Cortex of kidney (tissue), 1 donor: ENCODE measurements at places on chromosomes 7 and 10.

GRCh38 chr7:30920584-30921539 is 9.2 kb downstream of the AQP1 start:
- no peak for DNase-seq

DNA sequence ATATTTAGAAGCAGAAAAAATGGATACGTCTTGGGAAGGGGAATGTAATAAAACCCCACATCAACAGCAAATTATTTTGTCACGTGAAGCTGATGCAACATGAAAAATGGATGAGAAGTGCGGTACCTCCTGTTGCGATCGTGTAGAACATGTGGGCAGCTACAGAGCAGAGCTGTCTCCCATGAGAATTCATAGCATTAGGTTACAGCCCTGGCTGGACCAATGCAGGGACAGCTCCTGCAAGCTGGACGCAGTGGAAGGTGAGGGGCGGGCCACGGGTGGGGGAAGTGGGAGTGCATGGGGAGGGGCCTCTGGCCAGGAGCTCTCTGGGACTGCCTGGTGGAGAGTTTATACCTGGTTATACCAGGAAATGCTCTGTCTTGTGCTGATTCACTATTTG is 120.3 kb downstream of the GATA3 start:
- no peak for DNase-seq

- DNase-seq: no peak
These were observed 9.2 kb downstream of the BNIP3 start for GRCh38 chr10:131972474-131973071.

DNA sequence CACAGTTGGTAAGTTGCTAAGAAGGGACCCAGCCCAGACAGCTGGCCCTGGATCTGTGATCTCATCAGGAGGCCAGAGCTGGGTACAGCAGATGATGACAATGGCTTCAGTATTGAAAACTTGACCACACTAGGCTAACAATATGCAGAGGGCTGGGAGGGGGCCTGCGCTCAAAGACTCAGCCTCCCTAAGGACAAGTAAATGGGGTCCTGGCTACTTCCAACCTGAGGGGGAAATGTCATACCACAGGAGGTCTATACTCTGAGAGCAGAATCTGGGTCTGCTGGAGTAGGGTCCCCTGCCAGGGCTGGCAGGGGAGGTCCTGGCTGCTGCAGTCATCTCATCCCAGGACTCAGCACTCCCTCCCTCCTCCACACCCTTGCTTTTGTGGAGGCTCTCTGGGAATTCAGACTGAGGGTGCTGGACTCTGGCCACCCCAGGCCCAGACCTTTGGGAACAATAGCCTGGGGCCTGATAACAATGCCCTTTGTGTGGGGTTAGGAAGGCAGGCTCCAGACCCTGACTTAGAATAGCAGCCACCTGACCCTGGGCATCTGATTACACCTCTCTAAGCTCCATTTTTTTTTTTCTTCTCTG is 1.4 kb downstream of the FXYD4 start:
- DNase-seq: no peak

DNA sequence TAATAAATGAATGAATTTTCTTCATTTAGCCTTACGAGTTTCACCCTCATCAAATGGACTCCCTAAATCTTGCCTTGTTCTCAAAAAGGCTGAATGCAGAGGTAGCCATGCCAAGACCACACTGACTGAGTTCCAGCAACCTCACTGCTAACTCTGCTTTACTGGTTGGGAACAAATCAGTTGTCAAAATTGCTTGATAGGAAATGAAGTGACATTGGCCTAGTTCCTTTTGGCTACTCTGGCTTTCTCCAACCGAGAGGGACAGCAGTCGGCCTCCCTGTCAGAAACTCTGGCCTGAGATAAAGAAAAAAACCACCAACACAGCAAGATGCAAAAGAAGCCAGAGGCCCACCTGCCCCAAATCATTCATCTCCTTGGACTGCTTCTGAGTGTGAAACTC is 87.0 kb downstream of the PPP1R3C start:
- no peak for DNase-seq

DNA sequence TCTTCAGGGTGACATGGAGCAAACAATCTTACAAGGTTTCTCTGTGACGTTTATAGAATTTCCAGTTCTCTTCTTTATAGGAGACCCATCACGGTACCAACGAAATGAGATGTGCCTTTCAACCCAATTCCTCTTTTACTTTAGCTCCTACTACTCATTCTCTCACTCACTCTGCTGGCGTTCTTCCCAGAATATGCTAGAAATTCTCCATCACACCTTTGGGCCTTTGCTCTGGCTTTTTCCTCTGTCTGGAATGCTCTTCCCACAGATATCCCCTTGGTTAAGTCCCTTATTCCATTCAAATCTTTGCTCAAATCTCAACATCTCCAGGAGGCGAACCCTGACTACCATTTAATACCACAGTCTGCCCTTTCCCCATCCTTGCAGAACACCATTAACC is 39.0 kb downstream of the SEMA3C start:
- DNase-seq: no peak

DNA sequence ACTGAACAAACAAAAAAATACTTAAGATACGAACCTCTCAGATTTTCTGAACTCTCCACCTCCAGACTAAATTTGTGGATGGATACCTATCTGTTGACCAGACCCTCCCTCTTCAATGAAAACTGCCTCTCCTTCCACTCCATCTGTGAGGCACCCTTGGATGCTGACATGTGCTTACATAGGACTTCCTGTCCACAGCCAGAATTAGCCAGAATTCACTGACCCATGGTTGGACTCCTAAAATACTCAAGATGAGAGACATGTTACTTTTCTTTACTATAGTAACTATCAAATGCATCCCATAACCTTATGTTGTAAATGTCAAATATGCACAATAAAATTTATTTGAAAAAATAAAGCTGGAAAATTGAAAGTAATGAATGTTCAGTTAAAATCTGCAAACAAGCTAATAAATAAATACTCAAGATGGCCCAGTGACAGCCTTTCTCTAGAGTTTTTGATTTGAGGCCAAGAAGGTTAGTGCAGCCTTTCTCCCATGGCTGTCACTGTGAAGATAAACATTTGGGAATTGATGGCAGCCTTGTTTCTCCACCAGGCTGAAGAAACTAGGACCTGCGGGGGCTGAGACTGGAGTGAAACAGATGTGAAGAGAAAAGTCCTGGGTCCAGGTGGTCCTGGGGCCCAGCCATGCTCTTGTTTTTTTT is 287.0 kb downstream of the ZEB1 start:
- DNase-seq: no peak

DNA sequence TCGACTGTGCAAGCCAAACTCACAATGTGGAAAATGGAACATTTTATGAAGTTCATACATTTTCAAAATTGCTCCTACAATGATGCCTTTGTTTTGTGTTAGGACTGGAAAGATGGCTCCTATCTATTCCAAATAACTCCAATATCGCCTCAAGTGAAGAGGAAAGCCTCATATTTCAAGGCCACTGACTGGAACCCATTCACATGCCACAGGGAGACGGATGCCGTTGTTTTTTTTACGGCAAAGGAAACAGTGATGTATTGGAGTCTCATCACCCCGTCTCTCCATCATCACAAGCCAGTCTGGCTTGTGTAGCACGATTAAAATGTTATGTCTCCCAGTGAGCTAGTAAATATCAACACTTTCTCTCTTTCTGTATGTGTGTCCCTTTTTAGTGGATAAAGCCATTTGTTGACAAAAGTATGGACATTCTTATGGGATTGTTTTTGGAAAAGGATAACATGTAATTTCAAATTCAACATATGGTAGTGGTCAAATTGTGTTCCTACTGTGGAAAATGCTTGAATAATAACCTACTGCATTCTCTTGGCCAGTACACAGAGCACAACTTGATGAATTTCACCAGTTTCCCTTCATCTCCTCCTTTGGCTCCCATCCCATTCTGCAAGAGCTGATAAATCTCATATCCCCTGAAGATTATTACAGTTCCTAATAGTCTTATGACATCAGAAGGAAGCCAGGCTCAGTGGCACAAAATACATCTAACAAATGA is 109.5 kb upstream of the PITRM1 start:
- DNase-seq: no peak

- no peak for DNase-seq
These were observed 22.2 kb upstream of the PAX2 start for GRCh38 chr10:100723180-100723579.

DNA sequence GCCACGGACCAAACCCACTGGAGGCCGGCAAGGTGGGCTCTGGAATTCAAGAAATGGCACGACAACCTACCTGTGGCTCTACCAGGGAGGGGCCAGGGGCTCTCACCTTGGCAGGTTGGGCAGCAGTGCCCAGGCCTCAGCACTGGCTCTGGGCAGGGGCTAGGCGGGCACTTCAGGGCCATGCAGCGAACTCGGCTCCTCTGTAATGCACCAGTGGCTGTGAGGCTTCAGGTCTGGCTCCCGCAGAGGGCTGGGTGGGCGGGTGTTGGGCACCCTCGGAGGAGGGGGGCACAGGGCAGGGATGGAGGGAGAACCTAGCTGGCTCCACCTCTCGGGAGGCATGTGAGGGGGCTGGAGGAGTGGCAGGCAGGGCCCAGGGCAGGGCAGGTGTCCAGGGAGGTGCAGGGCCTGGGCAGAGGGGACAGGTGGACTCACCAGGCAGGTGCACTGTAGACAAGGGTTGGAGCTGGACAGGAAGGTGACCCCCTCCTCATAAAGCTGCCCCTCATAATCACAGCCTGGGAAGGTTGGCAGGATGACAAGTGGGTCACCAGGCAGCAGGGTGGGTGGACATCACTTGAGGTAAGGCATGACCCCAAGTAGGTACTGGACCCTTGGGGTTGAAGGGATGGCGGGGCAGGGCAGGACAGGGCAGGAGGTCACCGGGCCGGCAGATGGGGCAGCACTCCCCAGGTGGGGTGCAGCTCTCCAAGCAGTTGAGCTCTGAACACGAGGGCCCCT is 6.7 kb downstream of the KCP start:
- no peak for DNase-seq

- no peak for DNase-seq
These were observed 55.5 kb upstream of the LRGUK start for GRCh38 chr7:134071355-134072331.

DNA sequence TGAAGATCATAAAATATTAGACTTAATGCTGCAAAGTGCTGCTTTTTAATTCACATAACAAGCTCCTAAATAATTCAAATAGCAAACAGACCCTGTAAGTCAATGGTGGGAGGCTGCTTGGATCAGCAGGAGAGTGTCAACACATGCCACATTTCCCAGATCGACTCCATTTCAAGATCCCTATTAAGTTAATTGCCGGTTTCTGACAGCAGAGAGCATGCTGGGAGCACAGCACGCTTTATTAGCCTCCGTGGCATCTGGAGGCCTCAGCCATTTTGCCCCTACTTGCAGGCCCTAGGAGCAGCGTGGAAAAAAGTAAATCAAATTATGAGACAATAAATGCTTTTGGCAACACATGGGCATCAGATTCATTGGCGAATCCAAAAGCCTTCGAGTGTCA is 201.0 kb downstream of the EMX2 start:
- DNase-seq: no peak

DNA sequence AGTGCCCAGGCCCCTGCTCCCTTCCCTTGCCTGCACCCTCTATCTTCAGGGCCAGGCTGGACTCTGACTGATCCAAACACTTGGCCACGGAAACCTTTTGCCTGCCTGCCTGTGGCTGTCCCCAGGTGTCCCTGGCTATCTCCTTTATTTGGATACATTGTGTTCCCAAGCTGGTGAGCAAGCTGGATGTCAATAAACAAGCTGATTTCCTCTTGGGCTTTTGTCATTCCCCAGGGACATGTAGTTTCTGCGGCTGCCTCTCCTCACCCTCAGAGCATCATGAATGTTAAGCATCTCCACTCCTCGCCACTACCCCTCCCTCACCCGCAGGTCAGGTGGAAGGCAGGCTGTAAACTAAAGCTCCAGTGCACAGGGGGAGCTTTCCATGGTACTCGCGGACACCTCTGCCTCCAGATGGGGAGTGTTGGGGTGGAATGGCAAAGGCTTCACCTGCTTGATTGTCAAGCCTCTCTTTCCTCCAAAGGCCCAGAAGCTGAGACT is 6.9 kb downstream of the GHRHR start:
- no peak for DNase-seq

DNA sequence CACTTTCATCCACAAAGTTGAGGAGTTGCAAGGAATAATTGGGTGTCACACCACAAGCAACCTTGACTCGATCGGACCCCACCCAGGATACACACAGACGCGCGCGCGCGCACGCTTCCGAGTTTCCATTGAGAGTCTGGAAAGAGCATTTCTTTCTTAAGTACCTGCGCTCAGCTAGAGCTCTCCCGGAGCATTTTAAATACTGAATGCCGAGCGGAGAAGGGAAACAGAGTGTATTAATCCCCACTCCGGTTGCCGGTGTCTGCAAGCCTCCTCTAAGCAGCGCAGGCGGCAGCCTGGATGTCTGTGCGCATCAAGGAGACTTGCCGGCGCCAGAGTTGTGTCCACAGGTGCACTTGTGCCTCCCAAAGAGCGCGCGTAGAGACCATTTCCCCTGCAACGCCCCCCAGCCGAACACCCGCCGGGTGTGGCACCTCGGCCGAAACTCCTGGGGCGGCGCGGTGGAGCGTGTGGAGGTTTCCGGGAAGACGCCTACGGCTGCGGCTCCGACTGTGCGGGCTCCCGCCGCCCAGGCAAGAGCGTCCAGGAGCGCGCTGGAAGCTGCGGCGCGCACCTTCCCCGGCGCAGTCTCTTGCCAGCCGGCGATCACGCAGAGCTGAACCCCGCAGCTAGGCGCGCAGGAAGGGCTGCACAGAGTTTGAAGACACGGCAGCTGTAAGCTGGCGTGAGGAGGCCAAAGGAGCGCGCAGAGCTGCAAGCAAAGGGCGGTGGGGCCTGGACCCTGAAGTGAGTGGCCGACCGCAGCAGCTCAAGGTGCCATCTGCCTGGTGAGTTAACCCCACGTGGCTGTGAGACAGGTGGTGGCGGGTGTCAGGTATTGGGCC is 1.1 kb upstream of the FEZF1 start:
- no peak for DNase-seq

DNA sequence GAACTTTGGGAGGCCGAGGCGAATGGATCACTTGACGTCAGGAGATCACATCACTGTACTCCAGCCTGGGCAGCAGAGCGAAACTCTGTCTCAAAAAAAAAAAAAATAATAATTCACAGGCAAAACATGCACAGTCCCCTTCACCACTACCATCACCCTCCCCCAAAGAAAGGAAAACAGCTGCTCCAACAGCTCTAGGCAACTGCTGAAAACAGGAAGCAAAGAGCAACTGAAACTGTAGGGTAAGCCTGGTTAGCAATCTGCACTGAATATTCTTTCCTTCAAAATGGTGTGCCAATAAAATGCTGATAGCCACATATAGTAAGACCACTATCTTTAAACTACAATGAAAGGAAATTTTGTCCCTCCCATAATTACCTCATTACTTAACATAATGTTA is 11.8 kb downstream of the NT5C2 start:
- no peak for DNase-seq

- DNase-seq: no peak
These were observed 100.4 kb downstream of the TAX1BP1 start for GRCh38 chr7:27840313-27840712.

DNA sequence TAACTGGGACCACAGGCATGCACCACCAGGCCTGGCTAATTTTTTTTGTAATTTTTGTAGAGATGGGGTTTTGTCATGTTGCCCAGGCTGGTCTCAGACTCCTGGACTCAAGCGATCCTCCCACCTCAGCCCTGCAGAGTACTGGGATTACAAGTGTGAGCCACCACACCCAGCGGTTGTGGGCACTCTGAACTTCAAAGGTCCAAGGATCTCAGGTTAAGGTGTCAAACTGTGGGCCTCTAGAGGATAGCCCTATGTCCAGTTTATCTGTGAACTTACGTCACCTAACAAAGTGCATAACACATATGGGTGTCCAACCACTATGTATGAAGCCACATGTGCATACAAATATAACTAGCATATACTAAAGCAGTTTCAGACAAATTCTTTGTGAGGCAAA is 3.2 kb upstream of the IL2RA start:
- DNase-seq: no peak

GRCh38 chr10:127940866-127941640 is 34.1 kb downstream of the PTPRE start:
- DNase-seq: no peak

GRCh38 chr7:29197916-29198315 is 3.3 kb downstream of the CHN2 start:
- DNase-seq: no peak
